NCI-H2171 (cell line): ENCODE measurements at places on chromosomes 3 and 15.

GRCh38 chr15:58043192-58043903 lies 22.2 kb downstream of the ALDH1A2 start:
- no peak for DNase-seq

- DNase-seq = no peak
These were observed 33.9 kb upstream of the MRPS22 start for GRCh38 chr3:139309880-139310279.

- no peak for DNase-seq
These were observed 236.4 kb upstream of the SGO1 start for GRCh38 chr3:20422391-20422790.

- DNase-seq = no peak
These were observed 2.7 kb upstream of the LZTFL1 start for GRCh38 chr3:45844616-45845015.

DNA sequence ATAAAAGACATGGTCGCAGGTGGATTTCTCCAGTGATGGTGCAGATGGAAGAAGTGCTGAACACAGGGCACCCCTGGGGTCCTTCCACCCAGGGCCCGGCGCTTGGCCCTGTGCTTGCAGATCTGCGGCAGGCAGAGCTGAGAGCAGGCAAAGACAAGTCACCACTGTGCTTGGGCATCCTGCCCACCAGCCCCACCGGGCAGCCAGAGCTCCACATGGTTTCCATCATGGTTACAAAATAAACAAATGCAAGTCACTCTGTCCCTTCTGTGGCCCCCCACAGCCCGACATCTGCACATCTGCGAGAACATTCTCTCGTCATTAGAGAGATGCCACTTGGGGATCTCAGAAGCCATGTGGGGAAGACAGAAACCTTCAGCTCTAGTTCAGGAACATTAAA lies 37.6 kb upstream of the SFMBT1 start:
- DNase-seq = peak; percentile 29

DNA sequence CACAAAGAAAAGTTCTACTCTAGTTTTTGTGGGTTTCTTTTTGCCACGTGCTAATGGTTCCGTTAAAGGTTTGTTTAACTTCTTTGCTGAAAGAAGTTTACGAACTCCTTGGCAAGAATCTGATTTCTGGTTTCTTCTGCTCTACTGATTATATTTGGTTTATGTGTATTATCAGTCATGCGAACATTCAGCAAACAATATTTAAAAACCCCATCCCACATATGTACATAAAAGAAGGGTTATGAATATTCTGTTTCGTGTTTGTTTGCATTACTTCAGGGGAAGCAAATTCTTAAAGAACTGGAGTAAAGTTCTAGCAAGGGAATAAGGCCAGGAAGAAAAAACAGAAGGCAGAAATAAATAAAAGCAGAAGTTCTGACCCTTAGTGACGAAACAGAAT lies 9.8 kb downstream of the LARS2 start:
- no peak for DNase-seq

DNA sequence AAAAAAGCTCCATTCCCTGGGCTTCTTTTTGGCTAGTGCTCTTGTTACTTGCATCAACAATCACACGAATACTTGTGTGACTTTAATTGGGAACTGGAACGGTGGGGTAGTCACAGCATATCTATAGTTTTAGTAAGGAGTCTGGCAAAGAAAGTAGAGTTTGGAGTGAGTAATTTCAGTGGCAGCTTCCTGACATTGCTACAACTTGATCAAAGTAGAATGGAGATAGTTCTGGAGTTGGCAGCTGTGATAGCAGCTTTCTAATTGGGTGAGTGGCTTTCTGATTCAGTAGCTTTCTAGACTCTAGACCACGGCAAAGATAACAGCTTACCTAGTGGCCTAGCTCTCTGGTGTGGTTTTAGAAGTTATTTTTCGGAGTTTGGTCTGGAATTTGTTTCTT lies 475.0 kb downstream of the TUSC7 start:
- no peak for DNase-seq

- DNase-seq = no peak
These were observed 829.4 kb upstream of the DPPA4 start for GRCh38 chr3:110166791-110167190.

GRCh38 chr15:45854455-45855202 lies 219.8 kb downstream of the SQOR start:
- no peak for DNase-seq

DNA sequence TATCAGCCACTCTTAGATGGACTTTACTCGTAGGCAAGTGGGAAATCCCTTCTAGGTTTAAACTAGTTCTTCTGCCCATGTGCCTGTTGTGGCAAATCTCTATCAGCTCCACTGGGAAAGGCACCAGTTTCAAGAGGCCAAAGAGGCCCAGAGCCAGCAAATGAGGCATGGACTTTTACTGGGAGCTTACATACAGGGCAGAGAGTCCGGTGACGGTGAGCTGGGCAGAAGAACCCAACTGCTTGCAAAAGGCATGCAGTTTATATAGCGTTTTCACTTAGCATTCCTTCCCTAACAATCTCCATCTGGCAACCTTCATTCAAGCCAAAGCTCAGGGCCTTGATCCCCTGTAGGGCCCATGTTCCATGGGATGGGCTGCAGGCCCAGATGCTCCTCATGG lies 93.0 kb upstream of the C3orf80 start:
- no peak for DNase-seq

- DNase-seq = no peak
These were observed 163.8 kb upstream of the ARHGEF26 start for GRCh38 chr3:153957421-153957820.

DNA sequence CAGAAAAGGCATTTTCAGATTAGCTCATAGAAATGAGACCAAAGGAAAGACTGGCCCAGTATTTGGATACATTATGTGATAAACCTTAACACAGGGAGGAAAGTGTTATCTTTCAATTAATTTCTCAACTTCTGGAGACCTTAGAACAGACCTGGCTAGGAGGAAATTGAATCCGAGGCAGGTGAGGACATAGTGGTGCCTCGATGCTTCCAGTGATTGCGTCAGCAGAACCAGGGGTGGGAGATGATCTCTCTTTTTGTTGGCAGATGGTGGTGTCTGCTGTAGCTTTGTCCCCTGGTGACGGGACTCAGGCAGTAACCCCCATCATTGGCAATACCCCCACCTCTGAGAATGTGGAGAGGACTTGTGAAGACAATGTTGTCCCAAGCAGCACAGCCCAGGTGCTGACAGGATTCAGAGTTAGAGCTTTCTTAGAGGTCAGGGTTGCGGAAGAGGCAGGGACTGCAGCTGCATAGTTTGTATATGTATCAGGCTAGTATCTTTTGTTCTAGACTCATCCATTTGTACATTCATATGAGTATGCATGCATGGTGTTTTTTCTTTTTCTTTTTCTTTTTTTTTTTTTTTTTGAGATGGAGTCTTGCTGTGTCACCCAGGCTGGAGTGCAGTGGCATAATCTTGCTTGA lies 27.9 kb upstream of the MUC20 start:
- no peak for DNase-seq

DNA sequence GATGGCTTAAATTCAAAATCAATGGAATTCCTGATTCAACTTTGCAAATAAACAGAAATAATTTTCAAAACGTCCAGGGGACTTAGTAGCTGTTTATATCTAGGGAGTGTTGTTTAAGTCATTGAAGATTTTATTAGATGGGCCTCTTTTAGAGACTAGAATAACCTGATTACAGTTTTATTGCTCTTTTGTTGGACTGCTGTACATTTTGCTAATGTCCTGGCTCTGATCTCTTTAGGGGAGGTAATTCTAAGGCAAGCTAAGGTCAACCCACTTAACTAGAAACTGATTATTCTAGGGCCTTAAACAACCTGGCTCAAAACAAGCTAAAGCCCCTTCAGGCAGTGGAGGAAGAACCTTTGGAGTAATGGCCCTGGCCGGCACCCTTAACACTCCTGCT lies 62.0 kb upstream of the MYZAP start:
- DNase-seq = no peak

GRCh38 chr3:56921573-56922453 lies 120.1 kb upstream of the ARHGEF3 start:
- DNase-seq = no peak

DNA sequence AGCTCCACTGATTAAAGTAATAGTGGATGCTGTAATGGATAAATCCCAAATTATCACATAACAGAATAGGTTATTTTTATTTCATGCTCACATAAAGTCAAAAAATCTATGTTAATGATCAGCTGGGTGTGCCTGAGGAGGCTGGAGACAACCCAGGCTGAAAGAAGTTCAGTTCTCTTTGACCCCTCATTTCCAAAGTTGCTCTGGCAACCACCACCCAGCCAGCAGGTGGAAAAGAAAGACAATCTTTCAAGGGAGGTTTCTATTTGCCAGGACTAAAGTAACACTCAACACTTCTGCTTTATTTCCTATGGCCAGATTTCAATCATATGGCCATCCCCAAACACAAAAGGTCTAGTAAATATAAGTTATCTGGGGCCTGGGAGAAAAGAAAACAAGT lies 48.8 kb upstream of the ANKRD28 start:
- no peak for DNase-seq

DNA sequence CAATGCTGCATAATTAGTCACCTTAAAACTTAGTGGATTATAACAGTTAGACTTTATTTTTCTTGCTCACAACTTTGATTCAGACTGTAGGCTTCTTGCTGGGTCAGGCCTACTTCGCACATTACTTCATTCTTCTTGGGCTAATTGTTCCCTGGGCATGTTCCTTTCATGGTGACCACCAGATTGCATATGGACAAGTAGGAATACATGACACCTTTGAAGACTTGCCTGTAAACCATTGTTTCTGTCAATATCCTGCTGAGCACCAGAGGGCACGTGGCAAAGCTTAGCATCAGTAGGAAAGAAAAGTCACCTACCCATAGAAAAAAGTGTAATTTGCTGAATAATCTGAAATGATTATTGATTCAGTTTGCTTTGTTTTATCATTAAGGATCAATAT lies 54.3 kb upstream of the ROBO1 start:
- DNase-seq = no peak

DNA sequence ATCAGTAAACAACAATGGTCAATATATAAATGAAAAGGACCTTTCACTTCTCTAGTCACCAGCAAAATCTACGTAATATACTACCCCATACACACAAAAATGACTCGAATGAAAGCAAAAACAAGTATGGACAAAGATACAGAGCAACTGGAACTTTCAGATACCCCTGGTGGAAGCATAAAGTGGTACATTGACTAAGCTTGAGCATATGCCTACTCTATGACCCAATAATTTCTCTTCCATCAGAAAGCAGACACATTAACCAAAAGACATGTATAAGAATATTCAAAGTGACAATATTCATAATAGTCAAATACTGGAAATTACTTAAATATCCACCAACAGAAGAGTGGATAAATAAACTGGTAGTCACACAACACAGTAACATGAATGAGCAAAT lies 86.0 kb downstream of the EFL1 start:
- no peak for DNase-seq

DNA sequence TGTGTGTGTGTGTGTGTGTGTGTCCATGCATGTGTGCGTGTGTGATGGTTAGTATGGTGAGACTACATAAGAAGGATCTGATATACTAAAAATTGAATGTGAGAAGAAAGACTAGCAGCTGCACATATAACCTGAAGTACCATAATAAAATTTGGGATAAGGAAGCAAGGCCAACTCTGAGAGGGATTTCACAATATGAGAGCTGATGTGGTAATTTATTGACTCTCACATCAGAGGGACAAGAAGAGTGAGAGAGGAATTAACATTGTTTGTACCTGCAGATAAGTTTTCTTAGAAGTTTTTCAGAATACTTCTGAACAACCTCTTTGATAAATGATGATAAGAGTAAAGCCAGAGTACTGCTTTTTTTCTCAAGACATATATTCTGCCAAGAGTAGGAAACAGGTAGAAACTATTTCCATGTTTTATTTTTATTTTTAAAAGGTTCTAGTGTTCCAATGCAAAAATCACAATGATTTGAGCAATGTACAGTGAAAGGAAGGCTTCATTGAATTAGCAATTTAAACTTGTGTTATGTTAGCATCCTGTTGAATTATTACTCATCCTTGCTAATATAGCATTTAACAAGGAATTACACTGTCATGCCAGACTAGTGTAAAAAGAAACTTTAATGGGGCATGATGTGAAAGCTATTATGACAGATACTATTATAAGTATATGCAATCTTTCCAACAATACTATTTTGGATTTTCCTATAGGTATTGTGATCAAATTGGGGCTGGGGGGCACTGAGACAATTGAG lies 415.5 kb upstream of the ARPP21 start:
- DNase-seq = no peak

DNA sequence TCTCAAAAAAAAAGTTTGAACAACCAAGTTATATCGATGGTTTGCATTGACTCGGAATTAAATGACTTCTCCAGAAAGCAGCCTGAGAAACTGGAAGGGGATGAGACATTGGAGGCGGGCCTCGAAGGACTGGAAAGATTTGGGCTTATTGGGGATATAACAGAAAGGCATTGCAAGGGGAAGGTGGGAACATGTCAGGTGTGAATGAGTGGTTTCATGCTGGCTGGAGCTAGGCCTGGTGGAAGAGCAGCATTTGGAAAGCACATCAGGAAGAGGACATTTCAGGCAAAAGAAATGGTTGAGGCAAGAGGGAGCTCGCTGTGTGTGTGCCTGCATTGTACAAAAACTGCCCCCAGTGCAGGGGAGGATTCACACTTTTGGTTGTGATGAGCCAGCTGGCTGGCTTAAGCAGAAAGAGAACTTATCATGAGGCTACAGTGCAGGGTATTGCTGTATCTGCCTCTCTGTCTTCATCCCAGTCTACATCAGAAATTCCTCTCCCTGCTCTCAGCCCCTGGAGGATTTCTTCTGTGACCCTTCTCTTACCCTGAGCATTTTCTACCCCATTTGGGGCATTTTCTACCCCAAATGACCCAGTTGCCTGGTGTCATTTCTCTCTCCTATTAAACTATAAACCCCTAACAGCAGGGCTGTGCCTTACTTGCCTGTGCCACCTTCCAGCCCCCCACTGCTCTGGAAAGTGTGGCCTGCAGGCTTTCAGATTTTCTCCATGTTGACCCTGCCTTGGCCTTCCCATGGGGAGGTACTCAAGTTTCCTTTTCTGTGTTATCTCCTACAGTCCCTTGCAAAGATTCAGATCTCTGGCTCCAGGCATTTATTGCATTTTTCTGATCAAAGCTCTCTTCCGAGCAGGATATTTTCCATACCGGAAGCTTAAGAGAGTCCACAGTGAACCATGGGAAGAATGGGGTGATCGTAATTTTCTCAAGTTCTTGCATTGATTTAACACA lies 64.4 kb upstream of the FLNB start:
- DNase-seq = no peak

- DNase-seq = no peak
These were observed 607.1 kb upstream of the BCHE start for GRCh38 chr3:166444336-166444735.

GRCh38 chr15:69797051-69797595 lies 300.6 kb downstream of the TLE3 start:
- no peak for DNase-seq

DNA sequence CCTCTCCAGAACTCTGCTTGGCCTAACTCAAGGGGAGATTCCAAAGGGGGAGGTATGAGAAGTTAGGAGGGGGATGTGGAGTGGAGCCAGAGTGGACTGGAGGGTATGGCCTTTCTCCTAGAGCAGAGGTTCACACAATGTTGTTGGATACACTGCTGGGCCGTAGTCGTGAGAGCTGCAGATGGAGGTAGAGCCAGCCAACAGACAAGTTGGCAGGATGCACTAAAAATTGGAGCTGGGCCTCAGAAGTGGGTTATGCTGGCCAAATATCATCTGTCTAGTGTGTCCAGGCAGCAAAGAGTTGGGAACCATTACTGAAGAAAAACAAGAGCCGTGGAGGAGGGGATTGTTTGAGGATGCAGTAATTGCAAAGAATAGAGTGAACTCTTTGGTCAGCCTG lies 27.7 kb upstream of the LRRFIP2 start:
- DNase-seq = no peak
